Stimulated activated CD4-positive, alpha-beta T cell treated with anti-CD3 and anti-CD28 coated beads, Interleukin-15, amount 100 ng/mL, for 48 hours (primary cell): ENCODE measurements at places on chromosomes 6 and 20.
A peak's percentile ranks its signal among the peaks of the same experiment; 100 is the strongest.

GRCh38 chr6:117992856-117993255 lies 85.8 kb downstream of the SLC35F1 start:
- no peak for DNase-seq

DNA sequence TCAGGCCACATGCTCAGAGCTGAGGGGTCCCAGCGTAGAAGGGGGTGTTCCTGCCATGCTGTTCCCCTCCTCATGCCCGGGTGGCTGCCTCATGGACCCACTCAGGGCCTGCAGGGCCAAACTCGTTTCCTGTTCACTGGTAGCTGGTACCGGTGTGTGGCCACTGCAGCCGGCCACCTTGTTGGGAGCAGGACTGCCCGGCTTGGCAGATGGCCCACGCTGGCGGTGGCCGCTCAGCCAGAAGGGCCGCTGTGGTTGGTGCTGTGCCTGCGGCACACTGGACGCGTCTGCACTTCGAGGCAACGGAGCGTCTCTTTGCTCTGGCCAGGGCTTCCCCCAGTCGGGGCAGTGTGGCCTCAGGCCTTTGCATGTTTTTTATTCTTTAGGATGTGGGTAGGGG lies 10.0 kb upstream of the COL20A1 start:
- no peak for DNase-seq

GRCh38 chr20:50866036-50866685 lies 65.1 kb downstream of the ADNP start:
- DNase-seq: no peak

DNA sequence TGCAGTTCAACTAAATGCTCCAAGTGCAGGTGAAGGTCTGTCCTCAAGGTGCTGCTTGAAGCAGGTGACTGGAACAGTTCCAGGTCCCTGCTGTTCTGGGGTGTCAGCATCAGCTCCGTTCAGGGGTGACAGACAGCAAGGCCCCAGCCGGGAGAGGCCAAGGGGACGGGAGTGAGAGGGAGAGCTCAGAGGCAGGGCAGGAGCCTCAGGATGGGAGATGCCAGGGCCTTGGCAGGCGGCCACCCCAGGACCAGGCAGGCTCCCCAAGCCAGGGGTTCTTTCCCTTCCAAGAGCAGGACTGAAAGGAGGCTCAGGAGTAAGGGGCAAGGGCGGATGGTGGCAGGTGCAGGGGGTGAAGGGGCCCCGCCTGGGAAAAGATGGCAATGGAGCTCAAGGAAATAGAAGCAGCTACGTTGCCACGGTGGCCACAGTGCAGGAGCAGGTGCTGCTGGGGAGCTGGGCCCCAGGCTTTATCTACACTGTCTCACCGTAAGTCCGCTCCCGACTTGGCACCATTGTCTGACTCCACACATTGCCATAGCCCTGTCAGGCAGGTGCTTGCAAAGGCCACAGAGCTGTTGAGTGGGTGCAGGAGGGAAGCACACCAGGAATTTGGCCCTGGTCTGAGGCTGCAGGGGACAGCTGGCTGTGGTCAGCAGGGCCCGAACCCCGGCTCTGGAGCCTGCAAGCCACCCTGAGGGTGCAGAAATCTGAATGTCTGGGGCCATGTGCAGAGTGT lies 43.1 kb downstream of the ERMARD start:
- no peak for DNase-seq

DNA sequence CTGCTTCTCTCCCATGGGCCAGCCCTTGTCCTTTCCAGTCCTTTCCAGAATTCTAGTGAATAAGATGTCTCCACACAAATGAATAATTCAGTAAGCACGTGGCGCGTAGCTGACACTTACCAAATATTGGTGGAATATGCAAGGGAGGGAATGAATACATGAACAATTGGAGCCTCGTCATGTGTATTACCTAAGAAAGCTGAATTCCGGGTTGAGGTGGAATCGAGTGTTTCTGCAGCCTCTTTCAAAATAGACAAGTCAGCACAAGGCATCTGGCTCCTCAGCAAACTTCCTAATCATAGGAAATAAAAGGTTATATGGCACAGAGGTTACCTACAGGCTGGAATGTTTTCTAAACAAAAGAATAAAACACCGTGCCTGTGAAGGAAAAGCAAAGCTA lies 47.0 kb upstream of the NT5E start:
- no peak for DNase-seq

GRCh38 chr6:52317841-52318581 lies 33.5 kb upstream of the MCM3 start:
- DNase-seq: no peak

GRCh38 chr20:41331731-41332130 lies 8.9 kb upstream of the LPIN3 start:
- DNase-seq: no peak

DNA sequence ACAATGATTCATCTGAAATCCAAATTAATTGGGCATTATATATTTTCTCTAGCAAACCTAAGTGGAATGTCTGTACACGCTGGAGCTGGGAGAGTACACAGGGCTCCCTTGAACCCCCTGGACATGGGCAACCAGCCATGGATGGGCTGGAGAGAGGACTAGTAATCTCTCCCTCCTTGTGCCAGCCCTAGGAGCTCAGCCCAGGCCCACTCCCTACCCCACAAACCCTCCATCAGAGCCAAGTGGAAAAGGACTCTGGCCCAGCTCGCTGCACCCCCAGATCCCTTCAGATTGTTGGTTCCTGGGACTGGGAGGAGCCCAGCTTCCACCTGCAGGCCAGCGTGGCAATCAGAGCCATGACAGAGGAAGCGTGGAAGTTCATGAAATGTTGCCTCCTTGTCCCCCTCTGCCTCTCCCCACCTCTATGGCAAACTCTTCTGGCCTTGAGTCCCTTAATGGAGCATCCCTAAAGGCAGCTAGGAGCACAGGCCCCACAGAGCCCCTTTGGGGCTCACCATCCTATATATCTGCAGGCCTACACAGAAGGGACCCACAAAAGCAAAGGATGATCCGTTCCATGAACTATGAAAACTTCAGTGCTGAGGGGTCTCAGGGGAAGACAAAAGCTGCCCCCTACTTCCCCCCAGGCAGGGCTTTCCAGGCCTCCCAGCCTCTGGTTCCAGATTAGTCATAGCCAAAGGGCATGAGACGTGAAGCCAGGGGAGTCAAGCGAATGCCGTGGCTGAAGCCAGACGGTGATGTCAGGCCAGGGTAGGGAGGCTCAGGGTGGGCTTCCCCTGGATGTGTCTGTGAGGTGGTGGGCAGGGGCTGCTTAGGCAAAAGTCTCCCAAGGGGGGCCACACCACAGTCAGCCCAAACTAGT lies 126.4 kb upstream of the MAFB start:
- no peak for DNase-seq

DNA sequence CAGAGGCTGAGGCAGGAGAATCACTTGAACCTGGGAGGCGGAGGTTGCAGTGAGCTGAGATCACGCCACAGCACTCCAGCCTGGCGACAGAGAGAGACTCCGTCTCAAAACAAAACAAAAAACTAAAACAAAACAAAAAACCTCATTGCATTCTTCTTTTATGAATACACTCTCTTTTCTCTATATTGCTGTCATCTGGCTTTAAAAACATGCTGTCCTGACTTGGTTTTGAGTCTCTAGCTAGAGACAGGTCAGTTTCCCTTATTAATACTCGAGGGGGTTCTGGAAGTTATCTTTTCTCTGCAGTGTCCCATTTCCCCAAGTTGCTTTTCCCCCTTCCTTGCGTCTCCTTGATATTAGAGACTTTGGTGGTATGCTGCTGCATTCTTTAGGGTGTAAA lies 50.9 kb downstream of the RIOK1 start:
- DNase-seq: no peak

GRCh38 chr6:124033501-124033900 lies 229.8 kb downstream of the NKAIN2 start:
- DNase-seq: no peak

- no peak for DNase-seq
Measured at GRCh38 chr20:10061641-10062040, 26.9 kb downstream of the ANKEF1 start.

- DNase-seq: no peak
Measured at GRCh38 chr6:6661191-6661590, 72.7 kb downstream of the LY86 start.

DNA sequence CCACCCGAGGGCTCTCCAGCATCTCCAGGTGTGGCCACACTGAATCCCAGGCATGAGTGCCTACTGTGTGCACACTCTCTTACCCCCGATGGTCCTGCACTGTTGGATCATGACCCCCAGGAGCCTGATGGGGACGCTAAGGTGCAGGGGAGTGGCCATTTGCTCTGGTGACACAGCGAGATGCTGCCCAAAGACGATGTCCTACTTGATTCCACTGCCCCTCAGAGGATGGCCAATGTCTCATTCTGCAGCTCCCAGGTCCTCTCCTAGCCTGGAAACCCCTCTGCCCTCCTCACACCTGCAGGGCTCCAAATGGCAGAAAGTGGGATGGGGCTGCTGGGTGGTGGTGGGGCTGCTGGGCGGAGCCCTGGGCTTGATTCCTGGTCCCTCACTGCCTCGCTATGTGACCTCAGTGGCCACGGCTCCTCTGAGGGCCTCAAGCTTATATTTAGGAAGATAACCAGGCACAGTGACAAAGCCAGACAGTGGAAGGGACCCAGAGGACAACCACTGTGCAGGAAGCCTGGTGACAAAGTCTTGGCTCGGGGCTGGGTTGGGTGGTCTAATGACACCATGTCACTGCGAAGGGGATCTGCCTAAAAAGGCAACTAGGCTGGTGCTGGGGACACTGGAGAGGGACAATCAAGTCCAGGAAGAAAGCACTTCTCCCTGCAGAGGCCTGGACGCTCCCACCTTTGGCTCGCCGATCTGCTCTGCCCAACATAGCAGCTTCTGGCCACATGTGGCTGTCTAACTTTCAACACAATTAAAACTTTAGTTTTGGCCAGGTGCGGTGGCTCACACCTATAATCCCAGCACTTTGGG lies 28.4 kb downstream of the TGM2 start:
- no peak for DNase-seq

DNA sequence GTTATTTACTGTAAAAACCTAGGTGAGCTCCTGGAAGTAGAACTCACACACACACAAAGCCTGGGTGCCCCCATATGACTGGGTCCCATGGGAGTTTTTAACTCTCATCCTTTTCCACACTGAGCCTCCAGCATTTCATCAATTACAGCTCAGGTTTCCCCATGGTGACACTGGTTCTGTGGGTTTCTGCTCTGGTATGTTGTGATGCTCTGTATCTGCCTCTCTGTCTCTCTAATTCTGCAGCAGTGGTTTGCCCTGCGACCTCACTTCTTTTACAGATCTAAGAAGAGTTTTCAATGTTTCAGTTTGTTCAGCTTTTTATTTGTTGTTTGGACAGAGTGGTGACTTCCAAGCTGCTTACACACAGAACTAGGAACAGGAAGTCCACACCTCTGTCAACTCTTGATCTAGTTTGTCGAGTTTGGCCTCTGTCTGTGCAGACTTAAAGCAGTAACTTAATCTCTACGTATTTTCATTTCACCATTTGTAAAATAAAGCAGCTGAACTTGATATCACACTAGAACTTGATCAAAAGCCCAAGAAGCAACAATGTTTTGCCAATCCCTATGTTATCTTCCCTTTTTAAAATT lies 554.3 kb downstream of the EPHA7 start:
- DNase-seq: no peak

- no peak for DNase-seq
Measured at GRCh38 chr6:24543683-24544082, 48.9 kb downstream of the ALDH5A1 start.

- peak; percentile 80 for DNase-seq
Measured at GRCh38 chr6:90080876-90081481, 186.7 kb downstream of the GJA10 start.

DNA sequence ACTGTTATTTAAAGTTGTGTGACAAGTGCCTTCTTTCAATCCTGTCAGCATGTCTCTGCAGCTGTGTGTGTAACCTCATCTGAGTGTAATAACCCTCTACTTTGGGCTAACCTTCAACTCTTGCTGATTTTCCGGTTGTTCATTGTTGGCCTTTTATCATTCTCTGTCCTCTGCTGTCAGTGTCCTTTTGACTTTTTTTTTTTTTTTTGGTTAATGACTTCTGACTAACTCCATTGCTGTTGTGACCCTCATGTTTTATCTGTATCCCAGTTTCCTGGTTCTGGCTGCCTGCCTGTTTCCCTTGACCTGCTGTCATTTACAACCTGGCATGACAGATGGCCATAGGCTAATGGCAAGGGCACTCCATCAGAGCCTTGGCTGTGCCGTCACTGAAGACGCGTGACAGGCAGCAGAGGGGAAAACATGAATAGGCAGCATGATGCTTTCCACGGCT lies 145.7 kb upstream of the MAN1A1 start:
- no peak for DNase-seq

DNA sequence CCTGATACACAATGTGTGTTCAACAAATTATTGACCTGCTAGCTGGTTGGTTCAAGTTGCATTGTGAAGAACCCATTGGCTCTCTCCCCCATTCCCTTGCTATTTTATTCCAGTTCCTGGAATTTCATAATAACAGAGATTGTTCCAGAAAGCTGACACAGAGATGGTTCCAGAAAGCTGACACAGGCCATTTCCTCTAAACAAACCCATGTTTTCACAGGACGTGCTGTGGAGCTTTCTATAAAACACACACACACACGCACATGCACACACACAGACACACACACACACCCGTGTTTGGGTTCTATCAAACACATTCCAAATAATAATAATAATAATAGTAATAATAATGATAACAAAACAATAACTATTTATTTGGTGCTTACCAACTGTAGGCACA lies 259.1 kb downstream of the CLIC5 start:
- DNase-seq: no peak

DNA sequence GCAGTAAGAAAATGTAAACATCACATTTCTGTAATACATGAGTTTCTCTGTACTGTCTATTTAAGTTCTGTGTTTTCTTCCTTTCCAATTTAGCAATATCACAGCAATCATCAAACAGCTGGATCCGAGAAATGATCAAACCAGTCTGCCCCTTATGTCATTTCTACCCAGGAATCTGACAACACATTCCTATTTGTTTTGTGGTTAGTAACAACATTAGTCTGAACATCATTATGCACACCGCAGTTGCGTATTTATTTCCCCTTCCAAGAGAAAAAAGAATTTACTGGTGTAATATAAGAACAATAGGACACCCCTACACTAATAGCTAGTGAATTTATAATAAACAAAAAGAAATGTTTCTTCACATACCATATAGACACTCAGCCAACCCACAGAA lies 179.5 kb downstream of the BTBD9 start:
- no peak for DNase-seq

DNA sequence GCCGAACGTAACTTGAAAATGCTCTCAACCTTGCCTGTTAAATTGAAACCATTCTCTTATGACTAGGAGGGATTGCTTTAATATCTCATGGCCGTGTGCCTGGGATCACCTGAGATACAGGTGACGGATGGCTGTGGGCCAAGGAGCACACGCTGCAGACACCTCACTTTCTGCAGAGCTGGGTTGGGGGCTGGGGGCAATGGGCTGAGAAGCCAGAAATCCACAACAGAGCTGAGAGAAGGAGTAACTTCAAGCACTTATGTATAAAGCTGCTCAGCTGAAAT lies 170.9 kb downstream of the DTNBP1 start:
- DNase-seq: no peak

DNA sequence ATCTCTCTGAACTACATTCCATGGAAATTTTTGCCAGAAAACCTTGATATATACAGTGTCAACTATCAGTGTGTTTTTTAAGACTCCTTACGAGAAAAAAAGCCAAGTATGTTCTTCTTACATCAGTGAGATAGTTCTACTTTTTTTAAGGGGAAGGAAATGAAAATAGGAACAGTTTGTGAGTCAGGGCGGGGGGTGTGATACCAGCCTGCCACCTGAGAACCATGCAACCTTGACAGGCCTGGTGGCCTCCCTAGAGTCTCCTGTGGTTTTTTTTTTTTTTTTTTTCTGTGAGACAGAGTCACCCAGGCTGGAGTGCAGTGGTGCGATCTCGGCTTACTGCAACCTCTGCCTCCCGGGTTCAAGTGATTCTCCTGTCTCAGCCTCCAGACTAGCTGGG lies 96.3 kb upstream of the GCM1 start:
- DNase-seq: no peak
